Mucosa of gallbladder (tissue), 1 donor: ENCODE measurements at places on chromosomes 2 and 18. TPM values are rescaled to one million over a fixed set of nuclear protein-coding genes. Genes with fewer than 3 reads are reported as not detected.

GRCh38 chr2:23376972-23377371 is 8.0 kb upstream of the KLHL29 start:
- DNase-seq: no peak

DNA sequence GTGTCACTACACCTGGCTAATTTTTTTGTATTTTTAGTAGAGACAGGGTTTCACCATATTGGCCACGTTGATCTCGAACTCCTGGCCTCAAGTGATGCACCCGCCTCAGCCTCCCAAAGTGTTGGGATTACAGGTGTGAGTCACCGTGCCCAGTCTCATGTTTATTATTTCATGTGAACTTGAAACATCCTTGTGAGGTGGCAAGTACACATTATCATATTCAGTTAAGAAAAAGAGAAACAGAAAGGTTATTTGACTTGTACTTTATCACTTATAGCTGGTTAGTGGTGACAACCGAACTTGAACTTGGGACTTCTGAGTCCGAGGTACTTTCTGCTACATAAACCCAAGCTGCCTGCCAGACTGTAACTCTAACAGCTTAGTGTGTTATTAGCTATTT is 24.4 kb downstream of the ABHD3 start:
- no peak for DNase-seq

- DNase-seq: no peak
Observed at GRCh38 chr2:63631501-63631900, 42.7 kb downstream of the MDH1 start.

APLF gene
- 3.5 TPM for total RNA-seq

CRYBA2 gene
- not detected for total RNA-seq

HDHD2 gene
- 36.9 TPM for total RNA-seq

TCF23 gene
- 0.12 TPM for total RNA-seq
